CD8-positive, alpha-beta memory T cell (primary cell): ENCODE measurements at places on chromosomes 1 and 21. TPM values are rescaled to one million over a fixed set of nuclear protein-coding genes. Genes with fewer than 3 reads are reported as not detected.
A peak's percentile ranks its signal among the peaks of the same experiment; 100 is the strongest.

The DIO1 gene
- total RNA-seq: not detected

The RIT1 gene
- 13.7 TPM for total RNA-seq

The SELL gene
- total RNA-seq: 48.2 TPM

The UBXN11 gene
- total RNA-seq: 35.8 TPM

The KRTAP10-2 gene
- total RNA-seq: not detected

GRCh38 chr1:20151906-20152598 lies 12.9 kb downstream of the PLA2G2F start:
- H3K27me3 ChIP-seq: no peaks in the 10 kb centered on the region
- DNase-seq: peak; percentile 62

DNA sequence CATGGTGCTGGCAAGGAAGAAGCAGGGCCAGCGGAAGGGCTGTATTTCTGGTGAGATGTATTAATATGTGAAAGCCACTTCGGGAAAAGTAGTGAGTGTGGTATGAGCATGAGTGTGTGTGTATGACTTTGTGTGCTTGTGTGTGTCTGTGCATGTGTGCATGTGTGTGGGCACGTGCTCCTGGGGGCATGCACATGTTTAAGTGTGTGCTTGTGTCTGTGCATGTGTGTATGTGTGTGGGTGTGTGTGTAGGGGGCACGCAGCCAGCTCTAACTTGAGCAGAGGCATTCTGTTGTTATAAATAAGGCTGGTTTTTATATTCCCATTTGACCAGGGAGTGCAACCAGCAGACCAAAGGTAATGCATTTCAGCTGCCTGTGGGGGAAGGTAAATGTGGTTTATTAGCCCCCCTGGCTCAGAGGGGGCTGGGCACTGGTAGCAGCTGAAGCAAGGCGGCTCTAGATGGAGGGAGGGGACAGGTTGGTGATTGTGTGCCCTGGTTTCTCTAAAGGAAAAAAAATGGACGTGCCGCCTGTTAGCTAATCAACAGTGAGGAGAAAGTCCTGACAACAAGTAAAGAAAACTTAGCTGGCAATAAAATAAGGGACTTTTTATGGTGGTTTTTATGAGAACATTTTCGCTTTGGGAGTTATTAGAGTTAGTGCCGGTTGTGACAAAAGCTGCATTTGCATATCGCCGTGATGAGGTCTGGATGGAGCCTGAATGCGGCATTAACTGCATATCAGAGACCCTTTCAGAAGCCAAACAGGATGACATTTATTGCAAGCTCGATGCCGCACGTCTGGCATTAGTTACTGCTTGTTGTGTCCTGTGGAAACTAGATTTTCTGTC lies 180.1 kb downstream of the CAMTA1 start:
- H3K27me3 ChIP-seq: peaks cover 18% of the 10 kb centered on the region
- no peak for DNase-seq
- no peaks in the 10 kb centered on the region for H3K36me3 ChIP-seq
- peaks cover 24% of the 10 kb centered on the region for H3K4me1 ChIP-seq
- H3K4me3 ChIP-seq: no peak overlapping the region

GRCh38 chr1:154912755-154913154 lies 23.8 kb downstream of the PMVK start:
- no peaks in the 10 kb centered on the region for H3K27me3 ChIP-seq
- no peaks in the 10 kb centered on the region for H3K4me1 ChIP-seq
- H3K27ac ChIP-seq: no peak overlapping the region
- no peaks in the 10 kb centered on the region for H3K36me3 ChIP-seq
- no peak overlapping the region for H3K4me3 ChIP-seq
- no peak for DNase-seq

- no peak overlapping the region for H3K4me3 ChIP-seq
- DNase-seq: no peak
- H3K36me3 ChIP-seq: no peaks in the 10 kb centered on the region
- H3K27ac ChIP-seq: no peak overlapping the region
These were observed 299.6 kb downstream of the NPHP4 start for GRCh38 chr1:5692664-5693063.

GRCh38 chr1:160205242-160206035 lies at the start of gene PEA15:
PEA15 (plus strand) TSS chr1:160205384; CDS start chr1:160211545, 6,161 bp downstream.
- H3K4me1 ChIP-seq: peaks cover 13% of the 10 kb centered on the region
- no peaks in the 10 kb centered on the region for H3K27me3 ChIP-seq
- H3K27ac ChIP-seq: peak within 1 kb of the TSS; percentile 69
- no peaks in the 10 kb centered on the region for H3K36me3 ChIP-seq
- DNase-seq: peak; percentile 76
- H3K4me3 ChIP-seq: peak within 1 kb of the TSS; percentile 71

DNA sequence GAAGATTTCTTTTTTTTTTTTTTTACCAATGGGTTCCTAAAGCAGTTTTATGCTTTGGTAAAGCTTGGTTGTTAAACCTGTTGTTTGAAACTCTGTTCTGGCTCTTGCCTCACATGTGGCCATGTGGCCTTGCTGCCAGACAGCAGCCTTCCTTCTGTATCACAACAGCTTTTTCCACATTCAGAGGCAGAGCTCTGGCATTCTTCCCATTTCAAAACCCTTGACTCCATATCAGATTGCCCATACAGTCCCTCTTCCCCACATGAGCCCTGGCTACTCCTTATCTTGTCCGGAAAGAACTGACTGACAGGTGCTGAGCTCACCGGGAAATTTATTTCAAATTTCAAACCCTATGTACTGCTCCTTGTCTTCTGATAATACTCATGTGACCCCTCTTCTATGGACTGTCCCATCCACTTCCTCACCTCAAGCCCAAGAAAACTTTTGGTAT lies 38.5 kb upstream of the LAX1 start:
- no peaks in the 10 kb centered on the region for H3K4me1 ChIP-seq
- no peaks in the 10 kb centered on the region for H3K27me3 ChIP-seq
- H3K36me3 ChIP-seq: peaks cover 49% of the 10 kb centered on the region

DNA sequence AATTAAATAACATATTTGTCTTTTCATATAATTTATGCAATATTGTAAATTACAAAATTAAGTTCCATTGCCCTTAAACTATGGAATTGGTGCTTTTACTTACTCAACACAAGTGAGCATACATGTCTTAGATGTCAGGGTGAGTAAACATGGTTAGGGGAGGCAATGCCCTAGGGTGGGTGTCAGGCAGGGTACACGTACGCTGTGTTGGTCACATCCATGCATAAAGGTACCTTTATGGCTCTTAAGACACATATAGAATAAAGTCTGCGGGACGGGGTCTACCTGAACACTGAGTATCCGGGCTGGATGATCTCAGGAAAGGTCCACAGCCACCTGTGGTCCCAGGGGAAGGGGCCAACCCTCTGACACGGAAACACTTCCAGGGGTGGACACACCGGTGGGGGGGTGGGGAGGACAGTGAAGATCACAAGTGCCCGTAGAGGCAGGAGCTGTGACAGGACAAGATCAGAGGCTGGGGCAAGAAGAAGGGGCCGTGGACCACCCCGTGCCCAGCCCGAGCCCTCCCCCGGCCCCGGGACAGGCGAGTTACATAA lies 720 bp downstream of the LIN9 start:
- peaks cover 5% of the 10 kb centered on the region for H3K4me1 ChIP-seq
- peak overlapping the region; percentile 82 for H3K27ac ChIP-seq
- H3K27me3 ChIP-seq: no peaks in the 10 kb centered on the region

- no peaks in the 10 kb centered on the region for H3K36me3 ChIP-seq
- no peak overlapping the region for H3K4me3 ChIP-seq
- no peak for DNase-seq
- H3K27me3 ChIP-seq: no peaks in the 10 kb centered on the region
These were observed 40.8 kb downstream of the JAK1 start for GRCh38 chr1:64925594-64925993.

- H3K4me1 ChIP-seq: no peaks in the 10 kb centered on the region
- H3K27ac ChIP-seq: no peak overlapping the region
- H3K4me3 ChIP-seq: no peak overlapping the region
These were observed 77.6 kb downstream of the POU2F1 start for GRCh38 chr1:167298325-167298724.

DNA sequence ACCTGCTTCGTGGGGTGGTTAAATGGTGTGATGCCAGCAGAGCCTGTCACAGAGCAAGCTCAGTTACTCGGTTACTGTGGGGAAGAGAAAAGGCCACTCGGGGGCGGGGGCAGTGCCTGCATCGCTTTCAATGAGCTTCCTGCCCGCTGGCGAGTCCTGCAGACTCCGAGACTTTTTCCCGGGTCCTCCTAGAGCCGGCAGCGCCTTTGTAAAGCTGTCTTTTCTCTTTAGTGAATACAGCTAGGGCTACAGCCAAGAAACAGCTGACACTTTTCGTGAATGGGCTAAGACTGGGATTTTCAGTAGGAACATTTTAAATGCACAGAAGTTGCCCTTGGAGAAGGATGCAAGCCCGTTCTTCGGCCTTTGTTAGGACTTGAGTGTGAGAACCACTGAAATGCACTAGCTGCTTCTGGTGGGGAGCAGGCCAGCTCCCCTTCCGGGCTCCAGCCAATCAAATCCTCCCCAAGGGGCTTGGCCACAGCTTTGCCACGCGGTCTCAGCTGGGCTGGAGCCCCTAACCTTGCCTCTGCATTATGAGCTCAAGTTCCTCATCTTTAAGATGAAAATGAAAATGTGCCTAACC lies 23.4 kb upstream of the EFHD2 start:
- H3K27me3 ChIP-seq: peaks cover 8% of the 10 kb centered on the region

GRCh38 chr1:228415853-228416216 lies 826 bp downstream of the TRIM17 start:
- H3K4me3 ChIP-seq: peak overlapping the region; percentile 40
- H3K4me1 ChIP-seq: peaks cover 20% of the 10 kb centered on the region
- no peak for DNase-seq
- no peak overlapping the region for H3K27ac ChIP-seq

- no peak overlapping the region for H3K27ac ChIP-seq
- H3K4me1 ChIP-seq: no peaks in the 10 kb centered on the region
- no peak for DNase-seq
- H3K27me3 ChIP-seq: no peaks in the 10 kb centered on the region
- no peaks in the 10 kb centered on the region for H3K36me3 ChIP-seq
These were observed 201.4 kb upstream of the BRINP3 start for GRCh38 chr1:190679044-190679443.
